Cardiac muscle cell (in vitro differentiated cells and primary cell): ENCODE measurements at places on chromosomes 2 and 18. TPM values are rescaled to one million over a fixed set of nuclear protein-coding genes. Genes with fewer than 3 reads are reported as not detected.

Gene PDCD1
- total RNA-seq: not detected in 2 replicates

Gene HOXD10
- not detected in 2 replicates for total RNA-seq

Gene SERPINB10
- not detected in 2 replicates for total RNA-seq

Gene CNDP1
- total RNA-seq: 1.6 TPM in 1 of 2 replicates, not detected in the other

Gene SMYD1
- 289 and 375 TPM in 2 replicates for total RNA-seq
